ENCODE measurements at places on chromosomes 4 and X. TPM values are rescaled to one million over a fixed set of nuclear protein-coding genes. Genes with fewer than 3 reads are reported as not detected.

Gene STATH
- not detected for total RNA-seq

Gene TXK
- total RNA-seq, result 18.4 TPM

Gene GYG2
- not detected for total RNA-seq

Gene GPR173
- not detected for total RNA-seq

Gene HGFAC
- total RNA-seq, result not detected

Gene SSX1
- total RNA-seq, result not detected

Gene PGAM4
- total RNA-seq, result 0.70 TPM

Gene FUNDC2
- 95.9 TPM for total RNA-seq

Gene TMSB15A
- 0.70 TPM for total RNA-seq

Gene AMTN
- not detected for total RNA-seq

Gene ADAM29
- total RNA-seq, result not detected

Gene SUPT20HL2
- total RNA-seq, result not detected

Gene ASMT
- total RNA-seq, result 0.52 TPM

Gene PTCHD1
- total RNA-seq, result not detected

Gene TMEM131L
- total RNA-seq, result 33.3 TPM

Gene CDK16
- 64.3 TPM for total RNA-seq

- DNase-seq, result no peak
Observed at GRCh38 chr4:119795986-119796578, 167.5 kb upstream of the PDE5A start.

GRCh38 chr4:17033025-17033767 is 134.8 kb upstream of the LDB2 start:
- DNase-seq, result no peak

DNA sequence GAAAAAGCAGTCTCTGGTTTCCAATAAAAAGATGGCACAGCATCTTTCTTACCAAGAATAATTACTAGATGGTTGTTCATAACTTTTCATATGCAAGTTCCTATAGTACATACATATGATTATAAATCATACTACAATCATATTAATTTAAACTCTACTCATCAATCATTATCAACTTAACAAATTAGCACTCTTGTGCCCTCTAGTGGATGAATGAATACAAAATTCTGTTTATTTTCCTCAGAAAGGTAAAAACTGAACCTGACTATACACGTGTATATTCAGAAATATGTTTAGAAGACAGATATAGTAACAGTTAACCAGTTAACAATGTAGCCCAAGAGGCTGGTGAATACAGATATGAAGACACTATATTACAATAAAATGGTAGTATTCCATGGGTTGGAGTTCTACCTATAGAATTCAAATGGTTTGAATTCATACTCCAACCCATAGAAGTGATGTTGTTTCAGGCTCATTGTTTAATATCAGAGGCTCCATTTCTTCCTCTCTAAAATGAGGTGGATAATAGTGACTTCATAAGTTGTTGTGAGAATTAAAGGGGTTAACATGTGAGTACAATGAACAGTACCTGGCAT is 100.0 kb downstream of the ADAMTS3 start:
- no peak for DNase-seq

DNA sequence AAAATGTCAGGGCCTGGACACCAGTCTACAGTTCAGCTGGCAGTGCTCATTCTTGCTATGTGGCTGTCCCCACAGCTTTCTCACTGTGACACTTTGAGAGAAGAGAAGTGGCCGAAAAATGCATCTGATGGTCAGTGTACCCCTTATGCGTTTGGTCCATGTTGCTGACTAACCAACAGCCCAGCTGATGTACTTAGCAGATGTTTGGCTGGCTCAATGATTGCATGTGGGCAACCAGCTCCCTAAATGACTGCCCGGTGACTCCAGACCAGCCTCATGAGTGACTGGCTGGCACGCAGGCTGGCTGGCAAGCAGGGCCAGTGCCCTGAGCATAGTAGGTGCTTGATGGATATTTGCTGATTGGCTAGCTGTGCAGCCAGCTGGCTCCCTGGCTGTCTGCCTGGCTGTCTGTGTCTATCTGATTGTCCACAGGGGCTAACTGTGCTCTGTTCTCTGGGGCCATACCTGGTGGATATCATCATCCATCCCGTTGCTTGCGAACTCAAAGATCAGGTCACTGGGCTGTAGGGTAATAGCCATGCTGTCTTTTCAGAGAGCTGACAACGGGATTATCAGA is 29.4 kb downstream of the ELF4 start:
- DNase-seq, result no peak

DNA sequence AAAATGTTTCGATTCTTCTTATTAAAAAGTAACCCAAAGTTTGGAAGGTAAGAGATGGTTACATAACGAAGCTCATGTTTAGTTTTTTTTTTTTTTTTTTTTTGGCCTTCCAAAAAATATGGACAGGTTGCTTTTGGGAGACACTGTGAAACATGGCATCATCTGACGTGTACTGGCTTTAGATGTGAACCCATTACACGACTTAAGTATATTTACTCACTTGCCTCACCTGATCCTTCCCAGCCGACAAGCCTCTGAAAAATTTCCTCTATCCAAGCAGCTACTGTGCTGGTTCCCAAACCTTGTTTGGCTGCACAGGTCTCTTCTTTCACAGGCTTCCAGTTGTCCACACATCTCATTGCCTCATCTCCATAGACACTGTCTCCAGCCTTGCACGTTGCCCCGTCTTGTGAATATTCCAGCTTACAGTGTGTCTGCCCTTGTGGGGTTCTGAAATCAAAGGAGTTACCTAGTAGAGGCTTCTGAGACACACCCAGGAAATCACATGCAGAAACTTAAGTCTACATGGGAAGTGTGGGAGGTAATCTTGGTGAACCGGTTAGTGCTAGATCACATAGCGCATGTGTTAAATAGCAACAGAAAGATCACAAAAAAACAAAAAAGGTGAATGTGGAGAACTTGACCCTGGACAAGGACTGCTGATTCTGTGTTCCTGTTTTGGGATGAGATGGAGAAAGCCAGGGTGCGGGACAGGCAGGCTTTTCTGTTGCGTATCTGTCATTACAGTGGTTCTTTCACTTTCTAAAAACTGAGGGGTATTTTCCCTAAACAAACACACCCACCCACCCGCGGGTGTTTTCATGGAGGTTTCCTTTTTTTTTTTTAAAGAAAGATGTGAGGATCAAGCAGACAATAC is 328.6 kb downstream of the ARHGAP10 start:
- peak; percentile 28 for DNase-seq

DNA sequence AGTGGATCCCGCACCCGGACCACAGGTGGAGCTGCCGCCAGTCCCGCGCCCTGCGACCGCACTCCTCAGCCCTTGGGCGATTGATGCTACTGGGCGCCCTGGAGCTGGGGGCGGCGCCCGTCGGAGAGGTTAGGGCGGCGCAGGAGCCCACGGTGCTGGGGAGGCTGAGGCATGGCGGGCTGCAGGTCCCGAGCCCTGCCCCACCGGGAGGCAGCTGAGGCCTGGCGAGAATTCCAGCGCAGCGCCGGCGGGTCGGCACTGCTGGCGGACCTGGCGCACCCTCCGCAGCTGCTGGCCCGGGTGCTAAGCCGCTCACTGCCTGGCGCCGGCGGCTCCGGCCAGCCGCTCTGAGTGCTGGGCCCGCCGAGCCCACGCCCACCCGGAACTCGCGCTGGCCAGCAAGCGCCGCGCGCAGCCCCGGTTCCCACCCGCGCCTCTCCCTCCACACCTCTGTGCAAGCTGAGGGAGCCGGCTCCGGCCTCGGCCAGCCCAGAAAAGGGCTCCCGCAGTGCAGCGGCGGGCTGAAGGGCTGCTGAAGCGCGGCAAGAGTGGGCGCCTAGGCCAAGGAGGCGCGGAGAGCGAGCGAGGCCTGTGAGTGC is 1256.5 kb downstream of the STIM2 start:
- DNase-seq, result no peak

- DNase-seq, result no peak
Observed at GRCh38 chrX:12319003-12319519, 180.8 kb downstream of the FRMPD4 start.

GRCh38 chr4:74308215-74308614 is at the start of gene EPGN:
Gene EPGN, plus strand, starts transcription at chr4:74308470. Its CDS starts 64 bp downstream, at chr4:74308534.
- no peak for DNase-seq

DNA sequence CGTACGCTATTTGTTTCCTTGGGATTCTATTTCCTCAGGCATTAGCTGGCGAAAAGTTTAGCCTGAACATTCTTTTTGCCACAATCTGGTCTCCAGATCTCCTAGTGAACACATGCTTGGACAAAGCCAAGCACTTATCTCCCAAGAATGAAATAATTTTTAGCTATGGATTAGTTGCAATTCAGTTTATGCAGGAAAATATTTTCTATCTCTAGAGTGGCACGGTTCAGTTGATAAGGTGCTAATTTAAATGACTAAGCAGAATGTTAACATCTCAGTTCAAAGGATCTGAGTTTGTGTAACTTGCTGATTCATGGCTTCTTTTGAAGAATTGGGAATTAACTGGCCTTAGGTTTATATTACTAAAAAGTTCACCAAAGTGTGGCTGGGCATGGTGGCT is 58.1 kb upstream of the JADE1 start:
- no peak for DNase-seq

GRCh38 chr4:139568206-139568955 is 12.4 kb upstream of the SETD7 start:
- no peak for DNase-seq

DNA sequence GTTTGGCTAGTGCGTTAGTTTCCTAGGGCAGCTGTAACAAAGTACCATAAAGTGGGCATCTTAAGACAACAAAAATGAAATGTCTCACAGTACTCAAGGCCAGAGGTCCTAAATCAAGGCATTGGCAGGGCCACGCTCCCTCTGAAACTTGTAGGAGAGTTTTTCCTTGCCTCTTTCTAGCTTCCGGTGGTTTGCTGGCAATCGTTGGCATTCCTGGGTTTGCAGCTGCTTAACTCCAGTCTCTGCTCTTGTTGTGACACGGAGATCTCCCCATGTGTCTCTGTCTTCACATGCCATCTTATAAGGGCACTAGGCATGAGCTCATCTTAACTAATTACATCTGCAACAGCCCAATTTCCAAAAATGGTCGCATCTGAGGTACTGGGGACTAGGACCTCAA is 362.0 kb upstream of the BOD1L1 start:
- no peak for DNase-seq

- no peak for DNase-seq
Observed at GRCh38 chrX:15269120-15269519, 763 bp downstream of the ASB9 start.

DNA sequence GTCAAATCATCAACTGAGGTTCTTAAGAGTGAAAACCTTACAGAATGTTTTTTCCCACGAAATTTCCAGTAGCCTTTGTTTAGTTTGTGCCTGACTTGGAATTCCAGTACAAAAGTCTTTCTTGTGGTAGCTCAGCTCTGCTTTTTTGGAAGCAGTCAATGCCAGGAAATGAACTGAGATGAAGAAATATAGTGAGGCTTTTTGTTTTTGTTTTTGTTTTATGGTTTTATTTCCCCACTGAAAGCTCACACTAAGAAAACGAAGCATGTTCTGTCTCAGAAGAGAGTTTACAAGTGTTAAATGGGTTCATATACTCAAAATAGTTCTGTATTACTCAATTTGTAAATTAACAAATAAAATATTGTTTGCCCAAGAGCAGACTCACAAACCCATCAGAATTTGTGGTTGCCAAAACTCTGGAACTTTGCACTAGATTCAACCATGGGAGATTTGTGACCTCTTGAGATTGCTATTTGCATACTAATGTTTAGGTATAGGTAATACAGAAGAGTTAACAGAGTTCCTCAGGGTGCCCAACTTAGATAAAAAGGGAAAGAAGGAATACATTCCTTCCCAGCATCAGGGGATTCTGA is 1060.8 kb downstream of the FAT4 start:
- no peak for DNase-seq

DNA sequence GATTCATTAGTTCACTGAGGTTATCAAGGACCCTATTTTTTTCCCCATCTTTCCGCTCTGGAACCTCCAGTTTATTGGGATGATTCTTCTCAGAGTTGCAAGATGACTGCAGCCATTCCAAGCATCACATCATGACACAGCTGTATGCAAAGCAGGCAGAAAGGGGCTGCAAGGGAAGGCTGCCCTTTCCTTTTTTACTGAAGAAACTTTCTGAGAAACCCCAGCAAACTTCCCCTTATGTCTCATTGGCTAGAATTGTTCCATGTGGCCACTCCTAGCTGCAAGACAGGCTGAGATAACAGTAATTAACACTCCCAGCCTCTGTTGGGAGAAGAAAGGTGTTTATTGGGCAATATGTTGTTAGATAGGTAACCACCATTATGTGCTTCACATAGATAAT is 102.6 kb downstream of the SATL1 start:
- no peak for DNase-seq

DNA sequence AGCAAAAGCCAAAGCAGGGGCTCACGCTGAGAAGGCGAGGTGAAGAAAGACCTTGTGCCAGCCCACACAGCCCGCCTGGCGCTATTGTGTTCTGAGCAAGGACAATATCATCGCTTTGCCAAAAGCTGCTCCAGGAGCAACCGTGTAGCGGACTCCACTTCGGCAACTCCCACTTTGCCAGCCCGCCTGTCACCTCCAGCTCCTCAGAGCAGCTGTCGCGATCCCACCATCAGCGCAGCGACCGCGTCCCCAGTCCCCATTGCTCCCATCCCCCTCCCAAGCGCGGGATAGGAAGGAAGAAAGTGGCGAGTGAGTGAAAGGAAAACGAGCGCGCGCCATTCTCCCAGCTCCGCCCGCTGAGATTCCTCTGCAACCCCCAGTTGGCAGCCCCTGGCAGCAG is 759 bp downstream of the ZC4H2 start:
- DNase-seq, result peak; percentile 32

DNA sequence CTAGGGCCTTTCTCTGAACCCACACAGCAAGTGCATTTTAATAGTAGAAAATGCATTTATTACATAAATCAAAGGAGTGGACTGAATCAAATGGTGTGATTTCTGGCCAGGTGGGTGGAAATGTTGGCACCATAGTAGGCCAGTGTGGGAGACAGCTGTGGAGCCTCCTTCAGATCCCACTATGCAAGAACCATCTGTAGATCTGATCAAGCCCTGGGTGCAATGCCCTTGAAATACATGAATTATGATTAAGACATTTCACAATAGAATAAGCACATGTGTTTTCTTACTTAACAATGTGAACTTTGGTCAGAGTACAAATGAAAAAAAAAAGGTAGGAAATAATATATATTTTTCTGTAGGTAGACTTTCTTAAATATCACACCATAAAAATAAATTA is 204.3 kb downstream of the PCDH7 start:
- no peak for DNase-seq

GRCh38 chr4:113112338-113112978 is 63.0 kb downstream of the ANK2 start:
- DNase-seq, result no peak

DNA sequence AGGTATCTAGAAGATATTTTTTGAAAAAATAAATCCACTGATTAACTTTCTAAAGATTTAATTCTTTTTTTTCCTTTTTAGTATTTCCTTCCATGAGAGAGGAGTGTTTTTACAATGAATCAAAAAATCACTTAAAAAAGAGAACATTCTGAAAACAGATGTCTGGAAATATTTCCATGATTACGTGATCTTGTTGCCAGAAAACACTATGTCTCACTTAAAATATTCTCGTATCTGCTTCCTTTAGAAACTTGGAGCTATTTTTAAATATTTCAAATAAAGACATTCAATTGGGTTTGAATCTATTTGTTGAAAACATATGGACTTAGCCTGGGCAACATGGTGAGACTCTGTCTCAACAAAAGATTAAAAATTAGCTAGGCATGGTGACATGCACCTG is 232.8 kb upstream of the RASGEF1B start:
- no peak for DNase-seq

Measured in activated CD4-positive, alpha-beta memory T cell treated with anti-CD3 and anti-CD28 coated beads for 36 hours (primary cell).